ENCODE measurements at places on chromosomes 7 and 10. TPM values are rescaled to one million over a fixed set of nuclear protein-coding genes. Genes with fewer than 3 reads are reported as not detected.

DNA sequence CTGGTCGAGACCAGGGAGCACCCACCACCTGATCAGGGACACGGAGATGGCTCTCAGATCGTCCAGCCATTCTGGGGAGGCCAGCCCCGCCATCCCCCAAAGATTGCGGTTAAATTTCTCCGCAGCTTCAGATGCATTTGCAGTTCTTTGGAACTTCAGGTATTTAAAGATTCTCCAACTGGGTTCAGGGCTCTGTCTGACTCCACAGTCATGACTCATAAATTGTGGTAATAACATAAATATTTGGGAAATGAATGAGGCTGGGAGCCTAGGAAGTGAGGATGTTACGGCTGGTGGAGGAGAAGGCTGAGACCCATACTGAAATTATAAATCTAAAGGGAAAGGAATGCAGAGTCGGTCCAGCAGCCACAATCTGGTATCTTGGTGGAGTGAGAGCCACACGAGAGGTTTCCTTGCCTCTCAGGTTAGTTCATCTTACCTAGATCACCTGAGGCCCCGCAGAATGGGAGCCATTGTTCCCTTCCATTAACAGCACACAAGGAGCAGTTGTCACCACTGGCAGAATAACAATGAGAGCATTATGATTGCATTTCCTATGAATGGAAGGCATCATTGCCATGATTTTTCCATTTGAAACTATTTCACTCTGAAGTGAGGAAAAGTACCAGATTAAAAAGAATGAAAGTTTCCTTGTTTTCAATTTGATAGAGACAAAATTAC is 26.7 kb upstream of the DNAJB6 start:
- H3K27ac ChIP-seq: no peak overlapping the region
- no peaks in the 10 kb centered on the region for H3K36me3 ChIP-seq
- DNase-seq: no peak
- no peaks in the 10 kb centered on the region for H3K4me1 ChIP-seq

- H3K4me3 ChIP-seq: no peak overlapping the region
- no peaks in the 10 kb centered on the region for H3K27me3 ChIP-seq
- no peak for DNase-seq
- no peaks in the 10 kb centered on the region for H3K36me3 ChIP-seq
- no peaks in the 10 kb centered on the region for H3K4me1 ChIP-seq
Observed at GRCh38 chr7:3916146-3916545, 615.1 kb downstream of the SDK1 start.

DNA sequence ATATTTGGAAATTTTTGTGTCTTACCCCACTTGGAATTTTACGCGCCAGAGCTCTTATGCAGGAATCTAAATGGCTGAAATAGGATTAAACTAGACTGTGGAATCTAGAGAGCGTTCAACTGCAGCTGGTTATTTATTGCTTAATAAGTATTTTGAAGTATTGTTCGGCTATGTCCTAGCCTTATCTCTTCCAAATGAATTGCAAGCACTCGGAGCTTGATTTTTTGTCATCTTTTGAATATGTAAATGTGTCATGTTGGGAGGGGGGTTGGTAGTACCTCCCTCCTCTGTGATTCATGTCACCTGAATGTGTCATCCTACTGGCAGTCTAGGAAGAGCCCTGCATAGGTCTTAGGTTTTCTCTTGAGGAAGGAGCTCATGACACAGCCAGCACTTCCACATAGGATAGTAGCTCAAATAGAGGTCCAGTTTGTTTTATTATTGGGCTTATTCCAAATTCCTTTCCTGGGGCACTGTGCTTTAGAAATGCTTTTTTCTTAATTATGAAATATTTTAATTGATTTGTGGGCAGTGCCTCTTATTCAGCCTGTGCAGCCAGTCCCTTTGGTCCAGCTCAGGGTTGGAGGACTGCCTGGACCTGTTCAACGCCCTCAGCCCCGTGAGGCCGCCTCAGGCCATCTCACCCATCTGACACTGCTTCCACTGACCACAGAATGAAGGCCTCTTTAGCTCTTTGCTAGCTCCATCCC is 22.5 kb upstream of the TRIL start:
- H3K27me3 ChIP-seq: no peaks in the 10 kb centered on the region
- H3K27ac ChIP-seq: no peak overlapping the region
- no peak for DNase-seq
- no peak overlapping the region for H3K4me3 ChIP-seq

DNA sequence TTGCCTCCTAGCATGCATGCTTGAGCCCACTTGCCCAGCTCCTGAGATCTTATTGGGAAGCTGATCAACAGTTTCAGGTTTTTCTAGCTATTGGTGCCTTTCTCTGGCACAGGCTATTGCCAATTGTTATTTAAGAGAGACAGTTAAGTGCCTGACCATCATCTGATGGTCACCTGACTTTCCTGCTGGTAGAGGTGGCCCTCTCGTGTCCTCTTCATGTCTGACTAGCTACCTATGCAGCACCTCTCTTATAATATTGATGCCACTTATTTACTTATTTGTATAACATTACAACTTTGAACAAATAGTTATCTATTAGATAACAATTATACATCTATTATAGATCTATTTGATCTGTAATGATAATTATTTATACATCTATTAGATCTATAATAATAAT is 205.9 kb upstream of the SEMA3D start:
- H3K27ac ChIP-seq: no peak overlapping the region
- no peaks in the 10 kb centered on the region for H3K4me1 ChIP-seq
- no peak overlapping the region for H3K4me3 ChIP-seq
- H3K27me3 ChIP-seq: no peaks in the 10 kb centered on the region
- no peaks in the 10 kb centered on the region for H3K36me3 ChIP-seq

DNA sequence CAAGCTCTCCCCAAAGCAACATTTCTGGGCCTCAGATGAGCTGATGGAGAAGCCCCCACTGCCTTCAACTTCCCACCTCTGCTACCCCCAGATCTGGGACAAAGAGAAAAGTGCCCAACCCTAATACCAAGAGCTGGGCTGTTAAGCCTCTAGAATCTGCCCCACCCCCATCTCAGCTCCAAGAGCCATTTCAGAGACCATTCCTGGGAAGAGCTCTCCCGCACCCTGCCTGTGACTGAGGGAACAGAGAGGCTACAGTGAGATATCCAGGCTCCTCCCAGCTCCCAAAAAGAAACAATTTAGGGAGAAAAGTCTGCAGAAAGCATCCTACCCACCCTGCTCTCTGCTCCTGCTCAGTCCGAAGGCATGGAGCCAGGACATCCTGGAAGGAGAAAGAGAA is 2.5 kb upstream of the KCNH2 start:
- H3K27me3 ChIP-seq: peaks cover 5% of the 10 kb centered on the region
- H3K4me1 ChIP-seq: no peaks in the 10 kb centered on the region
- H3K27ac ChIP-seq: no peak overlapping the region
- DNase-seq: no peak
- no peaks in the 10 kb centered on the region for H3K36me3 ChIP-seq

DNA sequence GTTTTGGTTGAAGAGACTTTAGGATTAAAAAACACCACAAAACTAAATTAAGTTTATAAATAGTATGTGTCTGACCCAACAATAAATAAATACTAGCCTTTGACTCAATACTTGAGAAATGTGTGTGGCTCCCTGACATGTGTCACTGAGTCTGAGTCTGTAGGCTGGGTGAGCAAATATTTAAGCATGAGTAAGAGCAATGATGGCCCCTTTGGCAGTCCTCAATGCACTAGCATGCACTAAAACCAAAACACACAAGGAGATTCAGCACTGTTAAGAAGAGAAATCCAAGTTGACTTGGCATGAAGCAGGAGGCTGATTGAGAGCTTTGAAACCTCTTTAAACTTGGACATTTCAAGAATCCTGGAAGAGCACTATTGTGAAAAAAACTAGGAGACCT is 37.1 kb downstream of the CCDC71L start:
- H3K27me3 ChIP-seq: no peaks in the 10 kb centered on the region
- H3K36me3 ChIP-seq: no peaks in the 10 kb centered on the region
- H3K27ac ChIP-seq: no peak overlapping the region
- no peak for DNase-seq
- no peaks in the 10 kb centered on the region for H3K4me1 ChIP-seq

GRCh38 chr7:151178236-151178635 is 8.8 kb downstream of the ASB10 start:
- DNase-seq: no peak
- H3K27ac ChIP-seq: no peak overlapping the region
- H3K27me3 ChIP-seq: peaks cover 3% of the 10 kb centered on the region
- no peaks in the 10 kb centered on the region for H3K36me3 ChIP-seq
- no peak overlapping the region for H3K4me3 ChIP-seq
- no peaks in the 10 kb centered on the region for H3K4me1 ChIP-seq

The ARMS2 gene
- not detected for total RNA-seq

Data from kidney (tissue), 22 donors.